ENCODE measurements at places on chromosomes 2 and 18.

- H3K27me3 ChIP-seq, result no peaks in the 10 kb centered on the region
- no peak overlapping the region for H3K4me3 ChIP-seq
- DNase-seq, result no peak
Observed at GRCh38 chr2:134772493-134773169, 53.8 kb upstream of the TMEM163 start.

DNA sequence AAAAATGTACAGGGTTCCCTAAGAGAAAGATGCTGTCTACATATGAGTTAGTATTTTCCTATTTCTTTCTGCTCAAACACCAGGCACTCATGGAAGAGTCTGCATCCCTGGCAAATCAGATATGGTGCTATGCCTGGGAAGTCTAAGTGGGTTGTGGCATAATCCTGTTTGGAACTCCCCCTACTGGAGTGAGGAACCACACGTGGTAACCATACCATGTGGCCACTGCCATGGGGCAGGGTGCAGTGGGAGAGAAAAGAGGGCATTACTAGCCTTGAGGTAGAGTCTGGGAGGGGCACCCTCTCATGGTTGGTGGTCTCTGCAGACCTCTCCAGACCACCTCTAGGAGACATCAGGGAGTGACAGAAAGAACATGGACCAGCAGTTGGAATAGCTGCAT lies 257.9 kb upstream of the ATP5MC3 start:
- H3K27ac ChIP-seq, result no peak overlapping the region
- H3K4me1 ChIP-seq, result no peaks in the 10 kb centered on the region
- no peak overlapping the region for H3K4me3 ChIP-seq
- H3K36me3 ChIP-seq, result no peaks in the 10 kb centered on the region
- no peak for DNase-seq
- no peaks in the 10 kb centered on the region for H3K27me3 ChIP-seq

GRCh38 chr18:76589866-76590265 lies 94.8 kb upstream of the ZNF516 start:
- H3K36me3 ChIP-seq, result no peaks in the 10 kb centered on the region
- no peak for DNase-seq
- H3K27me3 ChIP-seq, result peaks cover 4% of the 10 kb centered on the region
- no peak overlapping the region for H3K27ac ChIP-seq
- H3K4me3 ChIP-seq, result no peak overlapping the region

DNA sequence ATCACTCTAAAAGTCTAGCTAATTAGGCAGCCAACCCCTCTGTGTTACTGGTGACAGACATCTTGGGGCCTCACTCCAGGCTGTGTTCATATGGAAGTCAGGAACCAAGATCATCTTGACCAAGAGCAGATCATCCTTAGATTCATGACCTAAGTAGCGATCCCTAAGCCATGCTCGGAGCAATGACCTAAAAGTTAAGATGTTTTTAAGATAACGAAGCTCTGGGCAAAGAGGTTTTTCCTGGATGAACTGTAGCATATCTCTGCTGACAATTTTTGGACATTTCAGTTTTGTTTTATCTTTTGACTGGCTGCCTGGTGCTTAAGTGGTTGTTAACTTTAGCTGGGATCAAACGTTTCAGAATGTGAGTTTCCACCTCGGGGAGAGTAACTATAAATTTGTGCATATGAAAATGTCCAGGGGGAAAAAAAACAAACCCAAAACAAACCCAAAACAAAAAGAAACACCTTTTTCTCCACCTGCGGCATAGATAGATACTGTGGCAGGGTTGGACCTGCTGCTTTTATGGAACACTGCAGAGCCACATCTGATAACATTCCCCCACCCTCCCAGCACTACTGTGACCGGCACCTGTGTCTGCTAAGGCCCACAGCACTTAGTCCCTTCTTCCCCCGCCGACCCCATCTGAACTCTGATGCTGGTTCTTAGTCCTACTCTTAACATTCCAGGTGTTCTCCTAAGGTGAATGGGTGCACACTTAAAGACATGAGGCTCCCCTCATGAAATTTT lies 45.5 kb downstream of the EPAS1 start:
- peaks cover 5% of the 10 kb centered on the region for H3K4me1 ChIP-seq
- H3K4me3 ChIP-seq, result no peak overlapping the region
- H3K36me3 ChIP-seq, result no peaks in the 10 kb centered on the region
- DNase-seq, result no peak
- H3K27me3 ChIP-seq, result no peaks in the 10 kb centered on the region

GRCh38 chr2:111116843-111117597 lies 3.7 kb upstream of the BCL2L11 start:
- DNase-seq, result peak; percentile 61
- peaks cover 16% of the 10 kb centered on the region for H3K4me1 ChIP-seq
- peaks cover 6% of the 10 kb centered on the region for H3K36me3 ChIP-seq
- no peaks in the 10 kb centered on the region for H3K27me3 ChIP-seq

DNA sequence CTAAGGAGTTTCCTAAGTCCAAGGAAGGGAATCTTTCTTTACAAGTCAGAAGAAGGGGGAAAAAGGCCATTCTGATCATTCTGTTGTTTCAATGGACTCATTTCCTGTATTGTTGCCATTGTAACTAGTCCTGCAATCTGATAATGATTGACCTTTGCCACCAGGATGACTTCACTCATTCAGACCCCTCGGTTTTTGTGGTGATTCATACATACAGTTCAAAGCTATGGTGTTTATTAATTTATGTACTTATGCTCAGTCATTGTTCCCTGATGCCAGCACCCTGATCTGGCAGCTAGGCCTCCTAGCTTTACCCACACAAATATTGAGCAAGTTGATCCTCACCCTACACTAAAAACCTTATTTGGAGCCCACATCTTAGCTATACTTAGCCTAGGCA lies 57.6 kb upstream of the ZNF519 start:
- H3K27me3 ChIP-seq, result no peaks in the 10 kb centered on the region
- no peak overlapping the region for H3K4me3 ChIP-seq
- peaks cover 19% of the 10 kb centered on the region for H3K36me3 ChIP-seq
- no peaks in the 10 kb centered on the region for H3K4me1 ChIP-seq

GRCh38 chr2:121699421-121700333 lies 37.0 kb downstream of the NIFK start:
- peaks cover 22% of the 10 kb centered on the region for H3K4me1 ChIP-seq
- H3K27ac ChIP-seq, result peak overlapping the region; percentile 86
- H3K36me3 ChIP-seq, result no peaks in the 10 kb centered on the region
- peak; percentile 86 for DNase-seq
- peak overlapping the region; percentile 48 for H3K4me3 ChIP-seq

GRCh38 chr2:231058761-231059550 lies 2.3 kb downstream of the PSMD1 start:
- no peak for DNase-seq
- H3K4me1 ChIP-seq, result peaks cover 33% of the 10 kb centered on the region
- no peak overlapping the region for H3K27ac ChIP-seq
- H3K4me3 ChIP-seq, result no peak overlapping the region
- H3K27me3 ChIP-seq, result no peaks in the 10 kb centered on the region

GRCh38 chr18:45991788-45992187 lies 24.7 kb upstream of the EPG5 start:
- H3K27me3 ChIP-seq, result no peaks in the 10 kb centered on the region
- no peak for DNase-seq
- no peak overlapping the region for H3K4me3 ChIP-seq
- no peaks in the 10 kb centered on the region for H3K36me3 ChIP-seq
- no peak overlapping the region for H3K27ac ChIP-seq

GRCh38 chr2:152468899-152469692 lies 134.1 kb downstream of the FMNL2 start:
- no peak overlapping the region for H3K4me3 ChIP-seq
- H3K27me3 ChIP-seq, result peaks cover 3% of the 10 kb centered on the region
- no peaks in the 10 kb centered on the region for H3K4me1 ChIP-seq
- no peak for DNase-seq
- H3K27ac ChIP-seq, result no peak overlapping the region

DNA sequence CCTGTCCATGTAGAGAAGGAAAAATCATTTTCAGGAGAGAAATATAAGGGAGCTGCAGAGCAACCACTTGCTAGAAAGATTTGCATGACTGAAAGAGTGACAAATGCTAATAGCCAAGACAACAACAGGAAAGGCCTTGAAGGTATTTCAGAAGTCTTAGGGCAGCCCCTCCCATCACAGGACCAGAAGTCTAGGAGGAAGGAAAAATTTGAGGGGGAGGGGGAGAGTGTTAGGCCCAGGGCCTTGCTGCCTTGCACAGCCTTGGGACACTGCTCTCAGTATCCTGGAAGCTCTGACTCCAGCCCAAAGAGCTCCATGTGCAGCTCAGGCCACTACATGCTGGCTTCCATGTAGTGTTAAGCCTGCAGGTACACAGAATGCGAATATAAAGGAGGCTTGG lies 266.9 kb downstream of the GLI2 start:
- H3K27ac ChIP-seq, result no peak overlapping the region
- no peak overlapping the region for H3K4me3 ChIP-seq
- H3K36me3 ChIP-seq, result no peaks in the 10 kb centered on the region
- no peaks in the 10 kb centered on the region for H3K27me3 ChIP-seq

- DNase-seq, result no peak
- H3K4me3 ChIP-seq, result no peak overlapping the region
- no peaks in the 10 kb centered on the region for H3K4me1 ChIP-seq
- H3K27ac ChIP-seq, result no peak overlapping the region
Observed at GRCh38 chr2:88024509-88024908, 8.2 kb upstream of the RNU2-63P start.

- H3K36me3 ChIP-seq, result no peaks in the 10 kb centered on the region
- no peak for DNase-seq
- H3K27me3 ChIP-seq, result no peaks in the 10 kb centered on the region
- H3K27ac ChIP-seq, result peak overlapping the region; percentile 76
Observed at GRCh38 chr2:70103531-70104061, 16.3 kb downstream of the PCBP1 start.

DNA sequence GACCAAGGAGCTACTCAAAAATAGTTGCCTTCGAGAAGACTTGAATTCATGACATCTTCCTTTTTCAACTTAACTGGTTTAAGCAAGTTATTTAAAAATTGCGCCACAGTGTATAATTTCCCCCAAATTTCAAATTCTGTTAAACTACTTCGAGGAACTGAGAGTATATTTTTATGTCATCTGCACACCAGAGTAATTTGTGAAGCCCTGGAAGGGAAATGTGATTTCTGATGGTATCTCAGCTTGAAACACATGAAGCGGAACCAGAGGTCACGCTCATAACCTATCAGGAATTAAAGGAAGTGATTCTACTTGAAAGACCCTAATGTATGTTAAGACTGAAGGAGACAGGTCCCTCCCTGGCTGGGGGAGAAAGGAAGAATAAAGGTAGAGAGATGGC lies 33.9 kb upstream of the DARS1 start:
- no peak for DNase-seq
- no peak overlapping the region for H3K4me3 ChIP-seq
- peaks cover 10% of the 10 kb centered on the region for H3K4me1 ChIP-seq
- no peaks in the 10 kb centered on the region for H3K36me3 ChIP-seq
- H3K27ac ChIP-seq, result no peak overlapping the region
- no peaks in the 10 kb centered on the region for H3K27me3 ChIP-seq

DNA sequence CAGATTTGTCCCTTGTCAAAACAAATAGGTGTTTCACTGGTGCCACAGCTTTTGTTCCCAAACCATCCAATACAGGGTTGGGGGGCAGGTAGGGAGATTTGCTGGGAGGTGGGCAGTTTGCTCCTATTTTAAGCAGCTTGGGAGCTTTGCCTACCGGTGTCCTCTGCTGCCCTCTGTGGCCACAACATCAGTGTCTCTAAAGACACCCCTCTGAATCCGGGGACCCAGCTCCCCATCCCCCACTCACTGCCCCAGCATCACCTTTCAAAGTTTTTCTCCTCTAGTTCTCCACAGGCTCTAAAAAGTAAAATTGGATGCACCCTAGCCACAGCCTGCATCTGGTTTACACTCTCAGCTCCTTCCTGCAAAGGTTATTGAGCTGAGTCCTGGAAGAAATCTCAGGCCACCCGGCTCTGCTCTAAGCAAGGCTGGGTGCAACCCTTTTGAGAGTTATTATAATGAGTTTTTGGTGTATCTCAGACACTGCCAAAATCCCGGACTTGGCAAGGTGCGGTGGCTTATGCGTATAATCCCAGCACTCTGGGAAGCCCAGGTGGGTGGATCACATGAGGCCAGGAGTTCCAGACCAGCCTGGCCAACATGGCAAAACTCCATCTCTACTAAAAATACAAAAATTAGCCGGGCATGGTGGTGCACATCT lies 2.9 kb upstream of the EPAS1 start:
- peaks cover 19% of the 10 kb centered on the region for H3K4me1 ChIP-seq
- H3K27ac ChIP-seq, result no peak overlapping the region
- H3K36me3 ChIP-seq, result no peaks in the 10 kb centered on the region
- H3K27me3 ChIP-seq, result no peaks in the 10 kb centered on the region

GRCh38 chr2:241891988-241892298 lies 22.4 kb downstream of the RTP5 start:
- no peak overlapping the region for H3K27ac ChIP-seq
- no peaks in the 10 kb centered on the region for H3K27me3 ChIP-seq
- H3K4me3 ChIP-seq, result no peak overlapping the region
- no peak for DNase-seq
- peaks cover 21% of the 10 kb centered on the region for H3K4me1 ChIP-seq

DNA sequence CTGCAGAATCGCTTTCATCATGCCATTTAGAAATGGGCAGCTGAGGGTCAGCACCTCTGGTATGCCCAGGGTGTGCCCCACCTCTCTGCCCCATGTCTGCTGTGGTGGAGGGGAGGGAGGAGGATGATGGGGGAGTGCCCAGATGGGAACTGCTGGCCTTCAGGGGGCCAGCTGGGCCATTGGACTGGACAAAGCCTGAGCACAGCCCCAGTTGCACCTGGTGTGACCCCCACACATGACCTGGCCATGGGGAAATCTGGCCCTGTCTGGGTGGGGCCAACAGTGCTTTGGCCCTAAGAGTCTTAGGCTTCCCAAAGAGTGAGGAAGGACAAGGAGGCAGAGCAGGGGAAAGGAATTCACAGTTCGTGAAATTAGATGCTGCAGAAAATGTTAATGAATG lies 44.1 kb downstream of the CTIF start:
- no peak overlapping the region for H3K4me3 ChIP-seq
- no peak for DNase-seq
- no peaks in the 10 kb centered on the region for H3K36me3 ChIP-seq
- H3K27me3 ChIP-seq, result no peaks in the 10 kb centered on the region
- H3K4me1 ChIP-seq, result no peaks in the 10 kb centered on the region
- no peak overlapping the region for H3K27ac ChIP-seq

DNA sequence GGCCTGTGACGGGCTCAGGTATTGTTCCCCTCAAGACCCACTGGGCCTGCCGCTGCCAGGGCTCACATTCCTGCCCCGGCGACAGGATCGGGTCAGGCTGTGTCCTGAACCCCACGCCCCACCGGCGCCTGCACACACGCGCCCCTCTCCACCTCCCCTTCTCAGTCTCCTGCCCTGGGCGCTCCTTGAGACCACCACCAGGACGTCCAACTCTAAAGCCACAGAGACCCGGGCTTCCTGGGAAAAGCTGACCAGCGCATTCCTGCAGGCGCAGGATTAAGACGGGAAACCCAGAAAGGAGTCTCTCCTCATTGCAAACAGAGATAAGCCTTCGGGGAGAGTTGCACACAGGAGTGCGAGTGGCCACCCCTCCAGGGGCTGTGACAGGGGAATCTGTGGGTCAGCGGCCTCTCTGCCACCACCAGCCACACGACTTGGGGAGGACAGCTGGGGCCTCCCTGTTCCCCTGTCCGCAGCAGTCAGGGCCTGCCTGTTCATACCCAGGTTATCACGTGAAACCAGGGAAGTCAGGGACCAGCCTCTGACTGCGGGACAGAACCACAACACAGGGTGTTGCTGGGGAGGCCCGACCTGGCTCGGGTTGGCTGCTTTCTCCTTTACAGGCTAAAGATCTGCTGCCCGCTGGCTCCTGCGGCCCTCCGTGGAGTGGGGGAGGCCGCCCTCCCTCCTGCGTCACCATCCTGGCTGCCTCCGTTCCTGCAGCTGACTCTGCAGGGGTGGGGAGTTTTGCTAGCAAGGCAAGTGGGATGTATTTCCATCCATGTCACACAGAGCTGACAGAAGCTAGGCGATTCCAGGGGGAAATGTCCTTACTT lies 88.8 kb downstream of the ZCCHC2 start:
- no peaks in the 10 kb centered on the region for H3K36me3 ChIP-seq
- no peak for DNase-seq
- H3K4me1 ChIP-seq, result no peaks in the 10 kb centered on the region

Measured in DND-41 (cell line).